ENCODE measurements at places on chromosomes 1 and 21.

- DNase-seq = no peak
These were observed 91.4 kb upstream of the CTTNBP2NL start for GRCh38 chr1:112304612-112305011.

- DNase-seq = no peak
These were observed 58.2 kb downstream of the ALPL start for GRCh38 chr1:21567241-21568005.

DNA sequence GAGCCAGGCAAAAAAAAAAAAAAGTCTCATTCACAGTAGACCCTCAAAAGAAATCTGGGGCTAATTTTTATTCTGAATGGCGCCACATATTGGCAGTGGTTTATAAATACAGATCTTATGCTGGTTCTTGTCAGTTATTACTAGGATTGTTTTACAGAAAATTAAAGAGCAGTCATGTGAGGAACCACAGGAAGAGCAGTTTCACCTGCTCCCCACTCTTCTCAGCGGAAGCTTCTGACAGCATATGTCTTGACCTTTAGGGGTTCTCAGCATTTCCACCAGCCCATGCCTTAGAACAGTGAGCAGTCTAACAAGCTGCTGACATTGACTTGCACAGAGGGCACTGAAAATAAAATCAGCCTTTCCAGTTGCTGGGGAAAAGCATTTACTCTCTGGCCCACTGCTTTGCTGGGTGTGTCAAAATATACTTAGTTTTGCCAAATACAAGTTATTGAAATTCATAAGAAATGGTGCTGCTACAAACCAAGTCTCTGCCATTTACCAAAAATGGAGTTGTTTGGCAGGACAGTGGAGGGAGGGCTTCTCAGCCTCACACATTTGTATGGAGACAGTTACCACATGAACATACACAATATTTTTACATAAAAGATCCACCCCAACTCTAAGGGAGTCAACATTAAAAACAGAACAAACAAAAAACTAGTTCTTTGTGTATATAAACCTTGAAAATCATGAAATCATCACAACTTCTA, 144.2 kb downstream of the SYT2 start:
- no peak for DNase-seq

DNA sequence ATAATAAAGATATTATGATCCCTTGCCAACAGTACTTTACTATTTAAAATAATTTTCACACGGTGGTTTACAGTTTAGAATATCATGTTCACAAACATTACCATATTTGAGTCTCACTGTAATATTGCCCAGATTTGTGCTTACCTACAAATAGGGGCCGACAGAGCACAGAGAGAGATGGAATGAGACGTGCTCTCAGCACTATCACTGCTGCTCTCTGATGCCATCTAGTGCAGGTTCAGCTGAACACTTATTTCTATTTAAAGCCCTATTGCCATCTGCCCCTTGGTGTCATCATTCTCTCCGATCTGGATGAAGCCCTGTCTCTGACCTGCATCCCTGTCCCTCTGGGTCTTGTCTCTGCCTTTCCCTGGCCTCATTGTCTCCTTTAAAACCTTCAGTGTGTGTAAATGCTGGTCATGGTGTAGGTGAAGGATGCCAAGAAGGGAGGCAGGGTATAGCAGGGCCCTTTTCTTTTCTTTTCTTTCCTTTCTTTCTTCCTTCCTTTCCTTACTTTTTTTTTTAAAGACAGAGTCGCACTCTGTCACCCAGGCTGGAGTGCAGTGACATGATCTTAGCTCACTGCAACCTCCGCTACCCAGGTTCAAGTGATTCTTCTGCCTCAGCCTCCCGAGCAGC, 6.9 kb upstream of the GPATCH4 start:
- DNase-seq = no peak

GRCh38 chr1:196607981-196608380, 259 bp downstream of the KCNT2 start:
- DNase-seq = no peak

GRCh38 chr1:35505911-35506798, 51.0 kb downstream of the KIAA0319L start:
- DNase-seq = peak; percentile 33

GRCh38 chr1:165925498-165926079, 98.2 kb downstream of the UCK2 start:
- no peak for DNase-seq

DNA sequence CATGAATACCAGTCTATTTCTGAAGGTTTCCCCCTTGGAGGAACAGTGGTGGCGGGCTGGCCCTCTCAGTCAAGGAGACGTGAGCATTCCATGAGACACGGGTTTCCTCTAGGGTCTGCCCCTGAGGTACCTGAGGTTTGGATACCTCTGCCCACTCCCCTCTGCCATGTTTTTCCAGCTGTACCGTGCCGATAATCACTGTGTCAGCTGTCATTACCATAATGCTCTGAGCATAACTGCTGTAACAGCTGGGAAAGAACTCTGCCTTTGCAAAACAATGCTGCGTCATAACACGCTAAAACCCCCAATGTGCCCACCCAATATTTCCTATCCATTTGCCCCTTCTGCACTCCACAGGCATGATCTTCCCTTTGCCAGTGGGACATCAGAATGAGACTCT, 425.1 kb downstream of the KIF26B start:
- no peak for DNase-seq

GRCh38 chr1:43387976-43388599, 1.5 kb downstream of the MED8 start:
- DNase-seq = peak; percentile 49

Measured in upper lobe of left lung (tissue), 6 donors.